ENCODE measurements at places on chromosomes 16 and 17. TPM values are rescaled to one million over a fixed set of nuclear protein-coding genes. Genes with fewer than 3 reads are reported as not detected.

Gene CDH15
- polyA plus RNA-seq, result 134 TPM

- DNase-seq, result no peak
Measured at GRCh38 chr16:76370344-76370743, 93.1 kb downstream of the CNTNAP4 start.

GRCh38 chr17:72373910-72374741, 253.3 kb downstream of the SOX9 start:
- DNase-seq, result no peak

GRCh38 chr17:65509032-65509431, 52.4 kb downstream of the AXIN2 start:
- no peak for DNase-seq

DNA sequence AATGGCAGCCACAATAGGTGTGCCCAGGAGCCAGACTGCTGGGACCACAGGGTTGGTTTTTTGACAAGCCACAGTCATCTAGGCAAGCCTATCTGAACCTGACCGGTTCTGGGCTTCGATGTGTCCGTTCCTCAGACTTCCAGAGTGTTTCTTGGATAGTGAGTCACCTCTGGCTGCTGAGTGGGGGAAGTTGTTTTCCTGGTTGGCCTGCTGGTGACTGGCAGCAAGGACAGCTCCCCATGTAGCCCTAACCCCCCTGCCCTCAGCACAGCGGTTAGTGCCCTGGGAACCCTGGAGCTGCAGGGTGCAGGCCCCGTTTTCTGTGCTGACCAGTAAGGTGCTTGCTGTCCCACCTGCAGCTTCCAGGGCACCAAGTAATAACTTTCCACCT, 65.5 kb downstream of the PLD6 start:
- no peak for DNase-seq

- peak; percentile 23 for DNase-seq
Measured at GRCh38 chr16:1413684-1414531, 596 bp downstream of the UNKL start.

GRCh38 chr17:67055811-67056745, 11.7 kb downstream of the CACNG1 start:
- DNase-seq, result no peak

Gene SDR42E2
- not detected for polyA plus RNA-seq

DNA sequence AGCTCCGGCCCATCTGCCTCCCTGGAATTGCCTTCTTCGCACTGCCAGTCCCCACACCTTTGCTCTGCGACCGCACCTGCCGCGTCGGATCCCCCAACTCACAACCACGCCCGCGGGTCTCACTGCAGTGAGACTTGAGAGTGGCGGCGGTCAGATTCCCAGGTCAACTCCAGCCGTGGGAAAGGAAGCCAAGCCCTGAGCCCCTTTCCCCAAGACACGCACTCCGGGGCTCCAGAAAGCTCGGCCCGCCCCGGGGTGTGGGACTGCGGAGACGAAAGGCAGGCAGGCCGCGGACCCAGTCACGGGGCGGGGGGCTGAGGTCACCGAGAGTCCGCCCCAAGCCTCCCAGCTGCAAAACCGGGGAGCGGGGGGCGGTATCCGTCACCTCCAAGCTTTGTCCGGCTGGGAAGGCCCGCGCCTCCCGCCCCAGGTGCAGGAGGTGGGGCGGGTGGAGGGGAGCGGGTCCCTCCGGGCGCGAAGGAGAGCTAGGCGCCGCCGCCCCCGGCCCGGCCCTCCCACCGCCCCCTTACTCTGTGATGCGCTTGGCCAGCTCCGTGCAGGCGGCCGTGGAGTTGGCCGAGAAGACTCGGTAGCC, 615 bp downstream of the PRPSAP1 start:
- DNase-seq, result no peak

- DNase-seq, result no peak
Measured at GRCh38 chr17:40921026-40921425, 16.4 kb downstream of the KRT23 start.

Gene DOC2B
- 7.6 TPM for polyA plus RNA-seq

Gene ZNF287
- not detected for polyA plus RNA-seq

- no peak for DNase-seq
Measured at GRCh38 chr16:89344458-89344834, 126.9 kb downstream of the ZNF778 start.

- no peak for DNase-seq
Measured at GRCh38 chr16:82481455-82481854, 145.3 kb upstream of the CDH13 start.

Gene ARHGAP44
- polyA plus RNA-seq, result 3.6 TPM

Gene QRICH2
- polyA plus RNA-seq, result 4.4 TPM

Gene NTN3
- polyA plus RNA-seq, result 5.6 TPM

Gene CD7
- not detected for polyA plus RNA-seq

DNA sequence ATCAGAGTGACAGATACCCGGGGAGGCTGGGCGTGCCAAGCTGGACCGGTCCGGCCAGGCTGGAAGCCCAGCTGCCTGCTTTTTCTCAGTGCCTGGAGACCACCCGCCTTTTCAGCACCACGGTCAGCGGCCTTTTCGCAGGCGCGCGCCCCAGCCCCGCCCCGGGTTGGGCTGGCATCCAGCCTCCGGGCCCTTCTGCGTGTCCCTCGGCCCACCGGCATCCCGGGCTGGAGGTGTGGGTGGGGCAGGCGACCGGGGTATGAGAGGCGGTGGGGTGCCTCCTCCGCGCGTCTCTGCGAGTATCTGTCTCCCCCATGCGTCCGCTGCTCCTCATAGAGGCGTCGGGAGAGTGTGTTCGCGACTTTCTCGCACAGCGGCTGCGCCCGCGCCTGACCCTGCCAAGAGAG, 102.5 kb downstream of the MRM1 start:
- DNase-seq, result peak; percentile 58

Data from muscle of arm (tissue), 14 donors.